ENCODE measurements at places on chromosomes 5 and 9.

DNA sequence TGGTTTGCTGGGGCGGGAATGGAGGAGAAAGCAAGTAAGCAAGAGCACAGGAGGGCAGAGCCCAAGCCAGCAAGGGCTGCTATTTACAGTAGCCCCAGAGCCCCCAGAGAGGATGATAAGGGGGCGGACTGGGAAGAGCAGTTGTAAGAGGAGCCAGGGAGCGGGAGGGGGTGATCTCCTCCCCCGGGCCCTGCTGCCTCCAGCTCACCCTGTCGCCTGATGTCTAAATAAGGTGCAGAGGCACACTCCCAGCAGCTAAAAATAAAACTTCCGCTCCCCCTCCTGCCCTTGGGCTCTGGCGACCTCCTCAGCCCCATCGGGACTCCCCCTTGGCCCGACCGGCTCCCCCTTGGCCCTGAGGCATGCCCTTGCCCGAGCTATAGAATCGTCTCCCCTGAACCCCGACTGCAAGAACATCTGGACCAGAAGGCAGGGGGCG is 14.4 kb upstream of the CCDC69 start:
- no peak for DNase-seq

DNA sequence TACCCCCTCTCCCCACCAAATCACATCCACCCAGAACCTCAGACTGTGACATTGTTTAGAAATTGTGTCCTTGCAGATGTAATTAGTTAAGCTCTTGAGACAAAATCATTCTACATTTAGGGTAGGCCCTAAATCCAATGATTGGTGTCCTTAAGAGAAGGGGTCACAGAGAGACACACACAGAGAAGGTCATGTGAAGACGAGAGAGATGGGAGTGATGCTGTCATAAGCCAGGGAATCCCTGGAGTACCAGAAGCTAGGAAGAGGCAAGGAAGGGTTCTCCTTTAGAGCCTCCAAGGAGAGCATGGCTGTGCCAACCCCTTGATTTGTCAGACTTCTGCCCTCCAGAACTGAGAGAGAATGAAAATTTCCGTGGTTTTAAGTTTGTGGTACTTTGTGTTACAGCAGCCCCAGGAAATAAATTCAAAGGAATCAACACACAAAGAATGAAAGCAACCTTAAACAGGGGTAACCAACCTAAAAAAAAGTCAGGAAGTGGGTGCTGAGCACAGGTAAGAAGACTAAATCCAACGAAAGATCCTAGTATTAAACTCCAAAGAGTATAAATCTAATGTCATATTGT is 33.6 kb downstream of the TIMD4 start:
- no peak for DNase-seq

DNA sequence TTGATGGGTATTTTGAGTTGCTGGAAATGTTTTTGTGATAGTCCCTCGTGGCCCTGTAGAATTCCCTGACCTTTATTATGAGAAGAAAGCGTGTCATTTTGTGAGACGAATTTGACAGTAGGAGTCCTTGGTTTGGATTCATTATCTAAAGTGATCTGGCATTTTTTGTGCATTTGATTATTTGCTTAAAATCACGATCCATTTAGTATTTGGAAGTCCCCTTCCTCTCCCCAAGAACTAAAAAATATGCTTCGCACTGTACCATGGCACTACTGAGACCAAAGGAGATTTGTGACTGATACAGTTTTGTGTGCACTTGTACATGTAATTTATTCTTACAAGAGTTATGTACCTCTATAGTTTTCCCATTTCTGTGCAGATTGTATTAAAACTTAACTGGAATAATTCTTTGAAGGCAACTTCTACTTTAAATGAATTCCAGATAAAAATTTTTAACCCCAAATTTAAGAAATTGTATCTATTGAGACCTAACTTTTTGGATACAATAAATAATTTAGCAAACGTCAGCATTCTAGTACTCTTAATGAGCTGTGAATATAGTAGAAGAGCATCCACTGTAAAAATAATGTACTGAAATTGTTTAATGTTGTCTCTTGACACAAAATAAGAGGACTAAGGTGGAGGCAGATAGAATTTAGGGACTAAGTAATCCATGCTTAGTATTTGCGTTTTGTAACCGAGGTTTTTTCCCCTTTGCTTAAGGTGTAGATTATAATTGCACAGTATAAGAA is 2.1 kb downstream of the MAP3K1 start:
- no peak for DNase-seq

DNA sequence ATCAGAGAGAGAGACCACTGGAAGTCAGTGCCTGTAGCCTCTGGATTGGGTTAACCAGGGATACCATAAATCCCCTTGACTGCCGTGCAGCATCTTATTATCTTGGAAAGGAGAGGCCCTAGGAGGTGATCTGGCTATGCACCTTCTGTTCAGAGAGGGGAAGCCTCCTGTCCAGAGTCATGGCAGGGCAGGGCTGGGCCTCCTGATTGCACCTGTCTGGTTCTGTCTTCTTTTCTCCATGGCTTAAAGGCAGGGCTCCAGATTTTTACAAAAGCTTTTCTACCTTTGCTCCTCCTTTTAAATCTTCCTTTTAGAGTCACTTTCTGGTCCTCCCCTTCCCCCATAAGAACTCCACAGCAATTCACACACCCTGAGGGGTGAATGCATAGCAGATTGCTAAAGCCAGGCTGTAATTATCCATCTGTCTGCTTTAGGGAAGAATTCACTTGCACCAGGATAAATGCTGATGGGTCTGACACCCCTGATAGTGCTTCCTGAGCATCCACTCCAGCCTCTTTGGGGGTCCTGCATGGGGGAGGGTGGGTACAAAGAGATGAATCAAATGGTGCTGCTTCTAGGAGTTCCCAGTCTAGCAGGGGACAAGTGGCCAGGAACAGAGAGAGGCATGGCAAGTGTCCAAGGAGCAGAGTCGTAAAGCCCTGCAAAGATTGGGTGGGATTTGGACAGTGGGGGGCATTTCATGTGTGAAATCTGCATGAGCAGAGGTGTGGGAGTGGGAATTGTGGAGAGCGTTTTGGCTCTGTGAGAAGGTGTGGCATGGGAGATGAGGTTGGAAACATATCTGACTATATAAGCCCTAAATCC is 141.3 kb upstream of the ALDH1B1 start:
- no peak for DNase-seq

GRCh38 chr5:140791089-140791488 is 3.6 kb upstream of the PCDHA2 start:
- DNase-seq: no peak

GRCh38 chr5:69308046-69308553 is 24.5 kb downstream of the CCDC125 start:
- DNase-seq: no peak

GRCh38 chr9:131545003-131545785 is at the start of gene PRRT1B:
PRRT1B (plus strand) TSS chr9:131545523; CDS start chr9:131545616, 93 bp downstream.
- DNase-seq: no peak

- no peak for DNase-seq
Observed at GRCh38 chr9:27519466-27520465, 4.3 kb upstream of the IFNK start.

- no peak for DNase-seq
Observed at GRCh38 chr9:135356796-135357195, 122.8 kb upstream of the PPP1R26 start.

DNA sequence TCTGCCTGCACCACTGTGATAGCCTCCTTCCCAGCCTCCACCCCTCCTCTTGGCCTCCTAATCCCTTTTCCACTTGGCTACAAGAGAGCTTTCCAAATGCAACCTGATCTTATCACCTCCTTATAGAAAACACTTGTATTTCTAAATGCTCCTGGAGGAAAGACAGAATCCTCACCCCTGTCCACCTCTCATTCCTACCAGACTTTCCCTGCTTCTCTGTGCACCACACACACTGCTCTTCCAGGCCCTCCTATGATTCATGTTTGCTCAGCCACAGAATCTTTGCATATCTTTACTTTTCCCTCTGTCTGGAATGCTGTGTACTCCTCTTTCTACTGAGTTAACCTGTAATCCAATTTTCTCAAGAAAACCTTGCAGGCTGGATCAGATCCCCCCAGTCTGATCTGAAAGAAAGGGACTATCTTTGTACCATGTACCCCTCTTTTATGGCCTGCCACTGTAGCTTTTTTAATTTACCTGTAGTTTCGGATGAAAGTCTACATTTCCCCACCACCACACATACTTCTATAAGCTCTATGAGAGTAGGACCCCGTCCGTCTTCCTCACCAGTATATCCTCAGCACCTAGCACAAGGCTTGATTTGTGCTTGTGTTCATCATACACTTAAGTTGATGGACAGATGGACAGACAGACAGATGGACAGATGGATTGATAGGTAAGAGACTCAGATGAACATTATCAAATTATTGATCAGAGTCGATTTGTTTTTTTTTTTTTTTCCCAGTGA is 95.3 kb downstream of the GALNT10 start:
- DNase-seq: no peak

- DNase-seq: no peak
Observed at GRCh38 chr9:99722877-99723276, 98.8 kb upstream of the NR4A3 start.
